Stimulated activated CD8-positive, alpha-beta memory T cell treated with anti-CD3 and anti-CD28 coated beads, Interleukin-7, amount 100 ng/mL, for 1 hour (primary cell): ENCODE measurements at places on chromosomes 5 and 9.

DNA sequence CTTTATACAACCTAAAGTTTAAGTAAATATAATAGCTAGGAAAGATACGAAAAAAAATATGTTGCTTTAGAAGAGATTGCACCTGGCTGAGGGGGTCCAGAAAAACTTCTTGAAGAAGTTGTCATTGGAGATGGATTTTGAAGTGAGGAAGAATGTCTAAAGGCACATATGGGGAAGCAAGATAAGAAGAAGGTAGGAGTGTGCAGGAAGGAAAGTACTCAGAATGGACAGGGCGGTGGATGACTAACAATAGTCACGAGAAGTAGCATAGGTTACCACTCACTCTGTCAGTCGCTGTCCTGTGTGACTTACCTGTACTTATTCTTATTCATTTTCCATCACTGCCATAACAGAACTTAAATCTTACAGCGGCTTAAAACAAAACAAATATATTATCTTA is 251.6 kb downstream of the GRIA1 start:
- DNase-seq = no peak

GRCh38 chr5:145347026-145347616 is 488.0 kb downstream of the PRELID2 start:
- DNase-seq = no peak

DNA sequence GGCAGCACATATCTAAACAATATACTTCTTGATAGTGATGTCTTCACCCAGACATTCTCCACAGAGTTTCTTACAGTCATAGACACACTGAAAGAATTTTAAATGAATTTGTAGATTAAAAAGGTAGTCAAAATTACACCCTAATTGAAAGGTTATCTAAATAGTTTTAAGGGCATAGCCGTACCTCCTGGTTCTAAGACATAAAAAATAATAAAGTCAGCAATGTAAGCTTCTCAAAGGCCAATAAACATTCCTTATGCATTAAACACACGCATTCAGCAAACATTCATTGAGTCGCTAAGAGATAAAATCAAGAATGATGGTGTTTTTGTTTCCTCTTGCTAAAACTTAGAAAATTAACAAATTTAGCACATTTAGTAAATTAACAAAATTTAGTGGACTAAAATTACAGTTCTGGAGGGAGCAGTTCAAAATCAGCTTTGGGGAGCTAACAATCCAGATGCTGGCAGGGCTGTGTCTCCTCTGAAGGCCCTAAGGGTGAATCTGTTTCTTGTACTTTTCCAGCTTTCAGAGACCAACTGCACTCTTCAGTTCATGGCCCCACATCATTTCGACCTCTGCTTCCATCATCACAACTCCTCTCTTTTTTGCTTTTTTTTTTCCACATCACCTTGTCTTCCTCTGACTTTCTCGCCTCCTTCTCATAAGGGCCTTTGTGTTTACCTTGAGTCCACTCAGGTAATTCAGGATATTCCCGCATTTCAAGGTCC is 516.5 kb downstream of the DNAH5 start:
- no peak for DNase-seq

DNA sequence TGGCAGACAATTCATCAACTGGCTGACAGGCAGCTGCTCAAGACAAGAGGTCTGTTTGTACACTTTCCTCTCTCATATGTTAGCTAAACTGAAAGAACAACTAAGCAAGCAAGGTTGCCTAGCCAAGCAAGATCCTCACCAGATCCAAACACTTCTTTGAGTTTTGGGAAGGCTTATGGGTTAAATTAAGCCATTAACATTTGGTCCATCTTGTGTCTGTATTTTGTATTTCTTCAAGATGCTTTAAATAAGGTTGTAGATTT is 170.4 kb upstream of the RAI14 start:
- DNase-seq = no peak

DNA sequence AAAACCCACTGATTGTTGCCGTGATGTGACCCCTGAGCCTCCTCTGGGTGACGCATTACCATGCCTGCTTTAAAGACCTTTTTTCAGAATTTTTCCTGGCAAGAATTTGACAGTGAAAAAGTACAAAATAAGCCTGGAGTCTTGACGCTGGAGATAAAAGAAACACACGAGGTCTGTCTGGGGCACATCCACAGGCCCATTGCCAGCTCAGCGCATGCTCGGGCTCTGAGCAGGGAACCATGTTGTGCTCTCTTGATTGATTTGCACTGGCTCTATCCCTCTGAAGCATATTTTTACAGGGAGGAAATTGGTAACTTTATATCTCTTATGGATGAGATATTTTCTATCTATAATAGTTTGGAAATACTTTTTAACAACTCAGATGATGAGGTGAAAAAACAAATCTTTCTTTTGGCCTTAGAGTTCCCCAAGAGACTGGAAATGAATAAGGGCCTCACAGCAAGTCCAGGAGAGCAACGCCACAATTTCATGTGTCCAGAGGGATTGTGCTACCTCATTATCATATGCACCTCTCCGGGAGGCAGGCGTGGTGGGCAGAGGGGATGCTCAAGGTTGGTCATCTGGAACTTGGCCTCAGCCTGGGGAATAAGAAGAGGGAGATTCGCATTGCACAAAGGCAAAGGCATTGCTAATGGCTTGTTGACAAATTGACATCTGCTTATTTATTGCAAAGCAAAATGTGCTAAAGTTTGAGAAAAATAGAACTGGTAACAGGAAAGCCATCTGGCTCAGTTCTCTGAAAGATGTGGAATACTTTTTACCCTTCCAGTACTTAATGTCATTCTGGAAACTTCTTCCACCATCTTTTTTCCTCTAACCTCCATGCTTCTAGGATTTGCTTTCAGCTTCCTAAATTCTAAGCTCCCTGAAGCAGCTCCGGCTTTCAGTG is 183.8 kb downstream of the PJA2 start:
- DNase-seq = no peak

- DNase-seq = no peak
Measured at GRCh38 chr5:127320032-127320965, 29.7 kb downstream of the MEGF10 start.
